ENCODE measurements at places on chromosomes 5 and 9.

DNA sequence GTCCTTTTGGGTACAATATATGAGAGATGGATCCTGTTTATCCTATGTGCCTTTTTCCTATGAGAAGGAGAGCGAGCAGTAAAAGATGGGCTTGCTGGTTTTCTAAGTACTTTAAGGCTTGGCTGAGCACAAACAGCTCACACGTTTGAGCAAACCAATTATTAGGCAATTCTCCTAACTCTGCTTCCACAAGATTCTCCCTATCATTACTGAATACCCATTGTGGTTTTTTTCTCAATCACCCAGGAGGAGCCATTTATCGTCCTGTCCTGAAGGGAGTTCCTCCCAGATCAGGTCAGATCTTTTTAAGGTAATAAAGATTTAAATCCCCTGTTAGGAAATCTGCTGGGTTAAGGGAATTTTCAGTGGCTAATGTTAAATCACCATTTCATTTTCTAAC is 19.4 kb upstream of the C1QTNF3 start:
- no peak for DNase-seq

DNA sequence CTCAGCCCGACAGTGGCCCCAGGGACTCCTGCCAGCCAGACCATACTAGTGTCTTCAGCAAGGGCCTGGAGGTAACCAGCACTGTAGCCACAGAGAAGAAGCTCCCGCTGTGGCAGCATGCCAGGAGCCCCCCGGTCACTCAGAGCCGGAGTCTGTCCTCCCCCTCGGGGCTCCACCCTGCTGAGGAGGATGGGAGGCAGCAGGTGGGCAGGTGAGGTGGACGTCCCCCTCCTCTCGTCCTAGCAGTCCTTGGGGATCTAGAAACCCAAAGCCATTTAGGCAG is 28.0 kb upstream of the LRRC14B start:
- no peak for DNase-seq

GRCh38 chr5:1460054-1460682 is 14.9 kb upstream of the SLC6A3 start:
- DNase-seq: no peak

DNA sequence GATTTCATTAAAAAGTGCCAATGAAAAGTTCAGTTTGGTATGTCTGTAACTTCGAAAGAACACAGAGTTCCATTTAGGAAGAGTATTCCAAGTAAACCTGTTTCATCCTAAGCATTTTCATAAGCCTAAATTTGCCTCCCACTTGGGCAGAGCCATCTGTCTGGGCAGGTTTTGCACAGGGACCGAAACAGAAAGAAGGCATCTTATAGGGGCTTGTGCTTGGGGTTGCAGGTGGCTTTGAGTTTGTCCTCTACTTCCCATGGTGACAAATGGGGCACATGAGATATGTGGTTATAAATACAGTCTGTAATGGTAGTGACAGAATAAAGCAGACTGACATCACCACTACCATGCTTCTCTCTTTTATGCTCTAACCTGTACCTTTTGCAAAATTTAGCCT is 63.7 kb downstream of the MCTP1 start:
- DNase-seq: no peak

- DNase-seq: no peak
Observed at GRCh38 chr9:77879437-77879943, 152.1 kb downstream of the GNAQ start.

DNA sequence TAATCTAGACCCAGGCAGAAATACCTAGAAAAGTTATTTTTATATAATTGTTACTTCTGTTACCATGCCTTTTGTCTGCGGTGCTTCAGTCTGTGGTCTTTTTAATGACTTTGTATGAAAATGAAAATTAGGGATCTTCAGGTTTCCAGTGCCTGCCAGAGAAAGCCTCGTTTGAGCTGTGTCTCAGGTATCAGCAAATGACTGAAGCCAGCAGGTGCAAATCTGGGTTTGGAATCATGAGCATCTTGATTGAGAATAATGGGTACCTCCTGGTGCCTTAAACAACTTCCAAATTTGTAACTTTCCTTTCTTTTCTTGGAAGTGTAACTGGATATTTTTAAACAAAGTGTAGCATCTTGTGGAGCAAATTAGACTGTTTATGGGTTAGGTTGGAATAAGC is 4.3 kb downstream of the ZBTB34 start:
- DNase-seq: no peak

DNA sequence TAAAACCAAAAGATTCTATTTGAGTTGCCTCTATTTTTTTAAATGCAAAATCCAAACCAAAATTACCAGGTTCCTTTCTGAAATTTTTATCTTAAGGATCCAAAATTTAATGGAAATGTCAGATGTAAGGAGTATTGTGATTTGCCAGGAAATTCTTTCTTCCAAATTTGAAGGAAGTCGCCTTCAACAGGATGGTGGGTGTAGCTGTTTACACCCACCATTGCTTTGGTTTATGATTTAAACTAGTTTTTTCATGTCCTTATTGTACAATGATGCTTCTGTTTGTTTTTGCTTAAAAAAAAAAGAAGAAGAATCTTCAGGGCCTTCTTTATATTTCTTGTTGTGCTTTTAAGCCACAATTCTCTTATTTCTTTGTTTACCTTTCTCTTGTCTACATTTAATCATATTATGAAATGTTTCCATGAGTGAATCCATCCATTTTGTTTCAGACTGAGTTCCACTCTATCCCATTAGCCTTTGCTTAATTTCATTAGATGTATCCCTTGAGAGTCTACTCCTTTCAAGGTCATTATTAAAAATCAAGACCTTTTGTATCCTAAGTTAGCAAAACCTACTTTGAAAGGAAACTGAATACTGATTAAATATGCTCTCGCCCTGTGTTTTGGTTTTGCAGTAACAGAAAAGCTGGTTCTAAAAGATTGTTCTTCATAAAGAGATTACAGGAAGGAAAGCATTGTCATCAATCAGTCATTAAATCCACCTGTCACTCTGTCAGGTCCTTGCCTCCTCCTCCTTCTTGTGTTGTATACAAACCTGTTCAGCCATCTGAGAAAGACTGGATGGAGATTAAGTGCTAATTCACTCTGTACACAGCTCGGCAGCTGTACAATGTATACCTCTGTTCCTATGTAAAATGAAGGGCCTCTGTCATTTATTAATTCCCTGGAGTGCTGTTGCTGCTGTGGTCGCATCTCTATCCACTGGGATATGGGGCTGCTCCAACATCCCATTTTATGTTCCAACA is 45.5 kb upstream of the SLC2A8 start:
- no peak for DNase-seq

GRCh38 chr5:138705007-138705406 is 48.2 kb upstream of the CTNNA1 start:
- no peak for DNase-seq

DNA sequence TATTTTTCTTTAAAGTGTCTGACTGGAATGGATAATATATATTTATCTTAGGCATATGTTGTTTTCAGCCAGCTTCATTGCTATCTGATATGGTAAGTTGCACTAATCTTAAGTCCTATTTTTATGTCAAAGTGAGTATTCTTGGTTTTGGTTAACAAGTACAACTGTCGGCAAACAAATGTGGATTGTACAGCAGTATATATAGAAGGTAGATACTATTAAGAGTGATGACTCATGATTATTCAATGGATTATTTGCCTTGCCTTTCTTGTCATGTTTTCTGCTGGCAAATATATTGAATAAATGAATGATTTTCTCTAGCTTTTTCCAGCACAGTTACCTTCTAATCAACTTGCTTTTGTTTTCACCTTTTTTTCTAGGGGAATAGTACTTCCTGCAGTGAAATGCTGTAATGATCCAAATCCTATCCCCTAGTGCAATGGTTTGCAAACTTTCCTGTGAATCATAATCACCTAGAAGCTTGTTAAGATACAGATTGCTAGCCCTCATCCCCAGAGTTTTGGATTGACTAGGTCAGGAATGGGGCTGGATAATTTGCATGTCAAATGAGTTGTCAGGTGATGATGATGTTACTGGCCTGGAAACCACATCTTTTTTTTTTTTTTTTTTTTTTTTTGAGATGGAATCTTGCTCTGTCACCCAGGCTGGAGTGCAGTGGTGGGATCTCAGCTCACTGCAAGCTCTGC is 60.8 kb upstream of the ARRDC3 start:
- DNase-seq: peak; percentile 6

GRCh38 chr9:74358959-74359358 is 138.2 kb upstream of the RORB start:
- DNase-seq: no peak

DNA sequence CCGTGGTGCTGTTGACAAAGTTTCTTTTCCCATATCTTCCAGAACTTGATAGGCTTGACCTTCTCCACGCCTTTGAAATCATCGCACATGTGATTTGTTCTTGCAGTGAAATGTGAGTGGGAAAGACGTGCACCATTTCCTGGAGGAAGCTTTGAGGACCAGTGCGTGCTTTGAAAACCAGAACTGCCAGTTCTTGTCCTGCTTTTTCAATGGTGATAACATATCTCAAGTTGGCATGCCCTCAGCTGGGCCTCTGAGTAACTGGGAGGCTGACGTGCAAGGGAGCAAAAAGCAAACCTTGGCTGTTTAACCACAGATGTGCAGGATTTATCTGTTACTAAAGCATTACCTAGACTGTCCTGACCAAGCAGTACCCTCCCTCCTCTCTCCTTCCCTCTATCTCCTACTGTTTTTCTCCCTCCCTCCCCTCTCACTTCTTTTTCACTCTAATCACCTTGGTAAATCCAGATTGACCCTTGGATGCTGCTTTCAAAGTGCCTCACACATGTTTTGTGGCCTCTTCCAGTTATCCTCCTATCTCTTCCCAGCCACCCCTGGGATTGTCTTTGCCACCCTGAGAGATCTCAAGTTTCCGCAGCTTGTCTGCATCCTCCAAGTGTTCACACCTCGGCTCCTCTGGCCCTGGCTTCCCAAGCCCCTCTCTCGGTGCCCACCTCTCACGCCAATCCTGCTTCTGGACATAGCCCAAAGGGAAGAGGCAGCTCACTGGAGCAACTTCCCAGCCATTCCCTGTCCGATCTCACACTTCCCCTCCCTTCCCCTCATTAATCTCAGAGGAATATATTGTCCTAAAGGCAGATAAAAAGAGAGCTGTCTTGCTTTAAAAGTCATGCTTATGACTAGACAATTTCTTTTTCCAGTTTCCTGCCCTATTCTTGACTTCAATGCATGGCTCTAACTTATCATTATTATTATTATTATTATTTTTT is 198.3 kb downstream of the ERCC6L2 start:
- DNase-seq: no peak

GRCh38 chr5:75614176-75614575 is 2.9 kb downstream of the ANKDD1B start:
- no peak for DNase-seq

- no peak for DNase-seq
Observed at GRCh38 chr5:147369742-147370374, 135.0 kb downstream of the STK32A start.

DNA sequence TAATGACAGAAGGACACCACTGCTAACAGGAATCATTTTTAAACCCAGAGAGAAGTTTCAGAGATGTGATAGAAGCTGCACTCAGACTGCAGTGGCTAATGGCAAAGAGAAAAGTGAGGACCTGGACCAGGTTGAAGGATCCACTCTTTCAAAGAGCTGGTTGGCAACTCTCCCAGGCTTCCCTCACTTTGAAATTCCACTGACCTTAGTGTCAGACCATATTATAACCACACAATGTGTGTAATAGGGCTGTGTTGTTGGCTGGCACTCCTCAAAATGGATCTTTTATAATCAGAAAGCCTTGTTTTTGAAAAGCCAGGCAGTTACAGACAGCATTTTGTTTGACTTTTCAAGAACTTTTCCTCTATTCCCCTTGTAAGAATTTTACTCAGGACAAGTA is 280.7 kb downstream of the PRELID2 start:
- DNase-seq: no peak

GRCh38 chr9:69120380-69121154 is 53.5 kb upstream of the TJP2 start:
- peak; percentile 17 for DNase-seq

DNA sequence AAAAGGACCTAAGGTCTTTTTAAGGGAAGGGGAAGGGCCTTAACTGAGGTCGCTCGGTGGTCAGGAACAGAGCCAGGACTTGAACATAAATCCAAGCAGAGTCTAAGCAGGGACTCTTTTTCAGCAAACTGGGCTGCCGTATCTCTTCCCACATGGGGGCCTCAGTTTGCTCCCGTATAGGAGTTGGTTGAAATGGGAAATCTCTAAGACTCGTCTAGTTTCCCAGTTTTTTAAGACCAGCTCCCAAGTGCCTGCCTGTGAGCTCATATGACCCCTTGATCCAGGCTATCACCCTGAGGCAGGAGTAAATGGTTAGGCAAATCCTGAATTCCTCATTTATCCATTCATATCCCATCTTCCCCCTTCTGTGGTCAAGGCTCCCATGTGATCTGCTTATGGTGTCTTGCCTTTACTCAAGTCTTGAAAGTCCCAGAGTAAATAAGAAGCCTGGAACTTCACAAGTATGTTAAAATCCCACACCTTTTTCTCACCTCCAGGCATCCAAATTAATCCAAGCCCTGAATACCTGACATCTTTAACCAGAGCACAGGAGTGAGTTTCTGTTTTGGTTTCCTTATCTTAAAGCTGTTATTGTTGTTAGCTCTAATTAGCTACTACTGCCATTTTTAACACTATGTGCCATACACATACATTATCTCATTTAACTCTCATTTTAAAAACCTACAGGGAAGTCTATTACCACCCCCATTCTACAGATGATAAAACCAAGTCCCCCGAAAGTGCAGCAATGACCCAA is 3.0 kb downstream of the ARSI start:
- no peak for DNase-seq

DNA sequence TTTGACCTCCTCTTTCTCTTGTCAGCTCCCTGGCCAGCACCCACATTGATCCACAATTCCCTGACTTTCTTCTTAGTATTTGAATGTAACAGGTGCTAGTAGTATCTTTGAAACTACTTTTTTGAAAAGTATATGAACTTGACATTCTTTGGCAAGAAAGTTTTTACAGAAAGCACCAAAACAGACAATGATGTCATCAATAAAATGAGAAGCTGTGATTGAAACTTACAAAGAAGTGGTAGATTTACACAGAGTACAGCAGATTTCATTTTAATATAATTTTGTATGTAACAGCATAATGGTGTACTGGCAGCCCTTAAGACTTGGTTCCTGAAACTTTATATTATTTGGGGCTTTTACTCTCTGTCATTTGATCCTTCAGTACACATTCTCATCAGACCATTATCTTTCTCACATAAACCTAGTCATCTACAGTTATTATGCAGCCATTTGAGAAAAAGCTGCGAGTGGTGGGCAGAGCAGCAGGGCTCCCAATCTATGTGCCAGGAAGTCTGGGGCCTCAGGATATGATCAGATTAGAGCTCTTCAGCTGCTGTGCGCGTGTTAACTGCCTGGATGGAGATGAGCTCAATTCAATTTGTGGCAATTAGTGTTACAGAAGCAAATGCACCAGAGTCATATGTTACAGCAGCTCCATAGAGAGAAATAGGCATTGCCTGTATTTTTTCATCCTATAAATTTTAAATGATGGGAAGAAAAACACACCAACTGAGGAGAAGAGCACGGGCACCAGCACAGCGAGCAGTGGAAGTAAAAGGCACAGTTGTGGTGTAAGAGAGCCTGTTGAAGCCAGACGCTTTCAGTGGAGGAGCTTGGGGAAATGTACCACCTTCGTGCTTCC is 126.1 kb downstream of the STARD4 start:
- DNase-seq: no peak

All from activated CD4-positive, alpha-beta T cell treated with anti-CD3 and anti-CD28 coated beads, Interleukin-10, Interleukin-2, amounts not matched to agents 100 ng/mL and 50 ng/mL, durations not matched to agents 16 hours and 8 hours (primary cell).